ENCODE measurements at places on chromosomes 13 and 19.

DNA sequence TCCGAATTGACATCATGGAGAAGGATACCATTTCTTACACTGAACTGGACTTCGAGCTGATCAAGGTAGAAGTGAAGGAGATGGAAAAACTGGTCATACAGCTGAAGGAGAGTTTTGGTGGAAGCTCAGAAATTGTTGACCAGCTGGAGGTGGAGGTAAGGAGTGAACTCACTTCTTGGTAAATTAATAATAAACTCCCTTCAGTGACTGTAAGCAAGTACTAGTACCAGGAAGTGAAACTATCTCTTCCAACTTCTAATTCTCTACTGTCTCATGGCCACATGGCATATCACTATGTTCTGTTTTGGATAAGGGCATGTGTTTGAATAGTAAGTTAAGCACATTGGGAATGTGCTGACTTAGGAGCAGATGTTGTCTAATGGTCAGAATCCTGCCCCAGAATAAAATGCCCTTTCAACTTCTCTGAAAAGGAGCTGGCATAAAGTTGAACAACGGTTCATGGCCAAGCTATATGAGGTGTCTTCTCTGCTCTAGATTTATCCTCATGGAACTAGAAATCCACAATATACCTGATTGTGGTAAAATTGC, 13.4 kb downstream of the OLFM4 start:
- DNase-seq: no peak

DNA sequence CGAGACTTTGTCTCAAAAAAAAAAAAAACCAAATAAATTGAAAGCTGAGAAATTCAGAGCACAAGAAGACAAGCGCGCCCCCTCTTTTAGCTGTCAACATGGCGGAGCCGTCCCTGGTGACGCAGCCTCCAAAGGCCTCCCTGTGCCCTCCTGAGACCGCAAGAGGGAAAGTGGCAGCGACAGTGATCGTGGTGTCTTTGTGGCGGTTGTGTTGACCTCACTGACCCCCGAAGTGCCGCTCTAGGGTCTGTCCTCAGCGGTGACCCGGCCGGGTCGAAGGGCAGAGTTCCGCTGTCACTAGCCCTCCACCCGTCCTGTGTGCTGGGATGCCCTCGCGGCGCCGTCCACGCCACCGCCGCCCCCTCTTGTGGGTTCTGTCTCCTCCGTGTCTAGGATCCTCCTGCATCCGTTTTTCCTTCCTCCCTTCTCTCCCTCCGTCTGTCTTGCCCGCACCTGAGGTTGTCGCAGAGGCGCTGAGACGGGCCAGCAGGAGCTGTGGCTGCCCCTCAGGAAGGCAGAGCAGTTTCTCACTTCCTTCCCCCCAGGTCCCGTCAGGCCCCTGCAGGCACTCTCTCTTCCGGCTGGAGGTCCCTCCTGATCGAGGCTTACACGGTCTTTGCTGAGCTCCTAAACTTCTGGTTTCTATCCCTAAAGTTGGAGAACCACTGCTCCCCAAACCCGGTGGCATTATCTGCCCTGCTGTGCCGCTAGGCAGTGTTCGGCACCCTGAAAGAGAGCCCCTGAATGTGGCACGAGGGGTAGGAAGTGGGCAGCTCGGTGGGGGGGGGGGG, 7.2 kb downstream of the UHRF1 start:
- peak; percentile 41 for DNase-seq

DNA sequence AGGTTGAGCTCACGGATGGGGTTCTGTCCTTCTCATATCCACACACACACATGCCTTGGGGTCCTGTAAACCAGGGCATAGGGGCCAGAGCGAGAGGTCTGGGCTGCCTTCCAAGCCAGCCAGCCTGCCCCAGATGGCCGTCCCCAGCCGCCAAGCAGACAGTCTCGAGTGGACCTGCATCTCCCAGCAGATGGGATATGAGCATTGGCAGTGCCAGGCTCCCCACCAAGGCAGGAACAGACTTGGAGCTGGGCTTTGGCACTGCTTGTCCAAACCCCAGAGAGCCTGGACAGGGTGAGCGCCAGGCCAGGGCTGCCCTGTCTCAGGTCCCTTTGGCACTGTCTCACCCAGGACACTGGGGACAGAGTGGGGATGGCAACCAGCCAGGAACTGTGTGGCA, 130.4 kb downstream of the DPF1 start:
- no peak for DNase-seq

- DNase-seq: no peak
Observed at GRCh38 chr13:80924596-80924995, 583.7 kb upstream of the SPRY2 start.

GRCh38 chr13:102170305-102170704, 231.5 kb downstream of the FGF14 start:
- no peak for DNase-seq

GRCh38 chr13:30652746-30653386, 35.1 kb downstream of the USPL1 start:
- no peak for DNase-seq

GRCh38 chr13:71877256-71877653, 10.3 kb upstream of the DACH1 start:
- DNase-seq: no peak

GRCh38 chr19:17329366-17330261, 5.0 kb downstream of the ANO8 start:
- no peak for DNase-seq

GRCh38 chr19:52910648-52911047, 12.6 kb downstream of the ZNF888 start:
- no peak for DNase-seq

- DNase-seq: no peak
Observed at GRCh38 chr19:1229924-1230782, 7.7 kb downstream of the CBARP start.

DNA sequence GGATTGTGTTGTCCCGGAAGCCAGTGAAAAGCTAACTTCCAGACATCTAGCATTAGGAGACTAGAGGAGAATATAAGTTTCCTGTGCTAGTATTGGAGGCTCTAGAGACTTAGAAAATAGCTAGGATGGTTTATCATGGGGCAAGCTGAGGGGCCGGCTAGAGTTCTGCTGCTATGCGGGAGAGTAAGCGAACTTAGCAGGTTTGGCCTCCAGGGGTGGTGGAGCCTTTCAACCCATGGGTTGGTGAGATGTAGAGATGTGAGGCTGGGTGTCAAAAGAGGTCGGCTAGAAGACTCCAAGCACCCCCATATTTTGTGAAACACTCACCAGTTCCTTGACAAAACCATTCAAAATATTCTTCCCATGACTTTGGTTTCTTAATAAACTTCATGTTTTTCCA, 4.4 kb downstream of the SULT2A1 start:
- no peak for DNase-seq

GRCh38 chr19:35727053-35727955, 9.5 kb downstream of the KMT2B start:
- no peak for DNase-seq

DNA sequence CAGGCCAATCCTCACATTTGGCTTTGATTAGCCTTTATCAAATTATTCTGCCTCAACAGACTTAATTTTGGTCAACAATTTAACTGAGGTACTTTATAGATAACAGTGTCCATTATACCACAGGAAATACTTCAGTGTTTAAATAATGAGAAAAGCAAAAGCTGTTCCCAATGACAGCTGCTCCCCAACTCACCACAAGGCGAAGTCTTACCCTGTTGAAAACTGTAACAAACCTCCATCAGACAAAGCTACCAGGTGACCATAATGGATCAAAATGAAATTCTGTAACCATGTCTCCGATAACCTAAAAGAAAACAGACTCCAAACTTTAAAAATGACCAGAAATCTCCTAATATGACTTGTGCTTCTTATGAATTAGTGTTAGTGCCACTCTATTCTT, 50.3 kb downstream of the ZNF44 start:
- no peak for DNase-seq

- no peak for DNase-seq
Observed at GRCh38 chr13:71589032-71589431, 278.0 kb downstream of the DACH1 start.

DNA sequence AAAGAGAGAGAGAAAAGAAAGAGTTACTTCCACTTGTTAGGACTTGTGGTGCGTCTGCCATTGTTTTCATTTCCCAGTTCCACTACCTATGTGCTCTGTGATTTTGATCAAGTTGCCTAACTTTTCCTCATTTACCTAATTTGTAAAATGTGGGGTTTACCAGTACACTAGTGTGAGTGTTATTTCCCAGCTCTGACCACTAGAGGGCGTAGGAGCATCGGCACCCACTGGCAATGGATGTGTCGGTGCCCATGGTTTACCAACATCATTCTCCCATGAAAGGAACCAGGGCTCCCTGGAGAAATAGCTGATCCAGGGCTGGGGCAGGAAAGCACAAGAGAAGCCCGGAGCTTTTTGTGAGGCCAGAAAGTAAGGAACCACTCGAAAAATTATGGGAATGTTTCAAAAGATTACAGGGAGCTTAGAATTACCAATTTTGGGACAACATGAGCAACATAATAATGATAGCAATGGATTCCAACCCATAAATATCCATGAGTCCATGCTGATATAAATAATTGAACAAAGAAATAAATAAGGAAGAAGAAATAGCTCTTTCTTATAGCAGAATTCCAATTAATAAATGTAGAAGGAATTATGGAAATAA, 15.1 kb upstream of the CEACAM4 start:
- DNase-seq: peak; percentile 78

GRCh38 chr19:49067554-49067953, 2.9 kb upstream of the NTF4 start:
- no peak for DNase-seq

DNA sequence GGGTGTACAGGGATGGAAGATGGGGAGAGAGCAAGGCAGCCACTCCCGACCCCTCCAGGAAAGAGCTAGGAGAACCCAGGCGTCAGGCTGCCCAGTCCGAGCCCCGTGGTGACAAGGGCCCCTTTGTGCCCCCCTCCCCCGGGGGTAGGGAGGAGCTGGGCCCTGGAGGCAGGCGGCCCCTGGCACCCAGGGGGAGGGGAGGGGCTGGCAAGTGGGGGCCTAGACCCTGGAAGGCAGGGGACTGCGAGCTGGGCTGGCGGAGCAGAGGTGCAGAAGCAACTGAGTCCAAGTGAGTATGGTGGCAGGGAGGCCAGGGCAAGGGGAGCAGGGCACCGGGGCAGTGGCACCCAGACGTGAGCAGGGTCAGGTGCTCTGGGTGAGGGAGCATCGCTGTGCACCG, at the start of gene MAG:
MAG (plus strand) TSS at position 246 of the 400 bp plus-strand sequence. CDS start 3,248 bp downstream, outside the sequence.
- DNase-seq: no peak

GRCh38 chr19:42546831-42547500, 18.7 kb upstream of the CEACAM1 start:
- no peak for DNase-seq

GRCh38 chr13:79496188-79496587, 15.2 kb downstream of the NDFIP2 start:
- DNase-seq: no peak

DNA sequence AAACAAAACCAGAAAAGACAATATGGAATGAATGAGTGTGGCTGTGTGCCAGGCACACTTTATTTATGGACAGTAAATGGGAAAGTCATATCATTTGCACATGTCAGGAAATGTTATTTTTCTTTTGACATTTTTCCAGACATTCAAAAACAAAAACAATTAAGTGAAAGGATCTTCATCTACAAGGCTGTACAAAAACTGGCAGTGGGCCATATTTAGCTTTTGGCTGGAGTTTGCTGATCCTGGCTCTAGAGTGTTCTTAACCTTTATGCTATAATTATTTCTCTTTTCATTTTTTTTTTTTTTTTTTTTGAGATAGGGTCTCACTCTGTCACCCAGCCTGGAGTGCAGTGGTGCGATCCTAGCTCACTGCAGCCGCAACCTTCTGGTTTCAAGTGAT, 6.5 kb upstream of the TNFSF9 start:
- no peak for DNase-seq

DNA sequence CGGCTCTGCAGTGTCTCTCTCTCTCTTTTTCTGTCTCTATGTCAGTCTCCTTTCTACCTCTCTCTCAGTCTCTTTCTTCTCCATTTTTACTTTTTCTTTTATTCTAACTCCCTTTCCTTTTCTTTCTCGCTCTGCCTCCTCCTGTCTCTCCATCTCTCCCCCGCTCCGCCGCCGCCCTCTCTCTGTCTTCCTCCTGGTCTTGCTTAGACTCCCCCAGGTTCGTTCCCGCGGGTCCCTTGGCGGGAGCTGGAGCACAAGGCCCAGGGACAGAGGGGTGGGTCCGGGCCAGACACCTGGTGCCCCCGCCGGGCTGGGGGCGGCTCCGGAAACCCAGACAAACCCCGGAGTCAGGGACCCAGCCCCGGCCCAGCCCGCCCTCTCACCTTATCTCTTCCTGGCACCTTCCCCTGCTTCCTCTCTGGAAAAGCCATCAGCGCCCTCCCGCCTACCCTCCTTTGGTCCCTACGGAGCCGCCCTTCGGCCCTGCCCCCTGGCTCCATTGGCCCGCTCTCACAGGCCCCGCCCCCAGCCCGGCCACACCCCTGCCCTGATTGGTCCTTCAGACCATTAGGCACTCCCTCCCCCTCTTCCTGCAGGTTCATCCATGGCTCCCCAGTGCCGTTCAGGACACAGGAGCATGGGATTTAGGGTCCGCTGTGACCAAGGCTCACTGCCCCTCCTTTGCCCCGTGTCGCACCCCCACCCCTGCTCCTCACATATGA, 15.4 kb upstream of the NOP53 start:
- DNase-seq: peak; percentile 54

DNA sequence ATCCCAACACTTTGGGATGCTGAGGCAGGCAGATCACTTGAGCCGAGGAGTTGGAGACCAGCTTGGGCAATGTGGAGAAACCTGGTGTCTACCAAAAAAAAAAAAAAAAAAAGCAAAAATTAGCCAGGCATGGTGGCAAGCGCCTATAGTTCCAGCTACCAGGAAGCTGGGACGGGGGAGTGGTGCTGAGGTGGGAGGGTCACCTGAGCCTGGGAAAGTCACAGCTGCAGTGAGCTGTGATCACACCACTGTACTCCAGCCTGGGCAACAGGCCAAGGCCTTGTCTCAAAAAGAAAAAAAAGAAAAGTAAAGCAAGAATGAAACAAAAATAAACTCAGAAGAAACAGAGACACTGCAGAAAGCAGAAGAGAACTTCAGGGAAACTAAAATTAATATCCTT, 31.6 kb downstream of the MTRF1 start:
- no peak for DNase-seq

DNA sequence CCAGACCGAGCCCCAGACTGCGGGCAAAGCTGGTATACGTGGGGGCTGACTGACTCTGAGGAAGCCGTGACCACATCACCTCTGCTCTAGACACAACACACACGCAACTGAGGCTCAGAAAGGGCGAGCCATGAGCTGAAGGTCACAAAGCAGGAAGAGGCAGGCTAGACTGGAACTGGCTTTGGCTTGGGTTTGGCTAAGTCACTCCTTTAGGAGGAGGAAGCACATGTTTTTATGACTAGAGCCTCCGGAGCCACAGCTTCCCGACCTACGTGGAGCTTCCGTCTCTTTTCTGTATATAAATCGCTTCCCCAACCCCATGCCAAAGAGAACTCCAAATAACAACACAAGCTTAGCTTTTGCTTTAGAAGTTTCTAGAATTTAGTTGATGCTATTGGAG, 48.0 kb downstream of the RFX2 start:
- DNase-seq: peak; percentile 23

DNA sequence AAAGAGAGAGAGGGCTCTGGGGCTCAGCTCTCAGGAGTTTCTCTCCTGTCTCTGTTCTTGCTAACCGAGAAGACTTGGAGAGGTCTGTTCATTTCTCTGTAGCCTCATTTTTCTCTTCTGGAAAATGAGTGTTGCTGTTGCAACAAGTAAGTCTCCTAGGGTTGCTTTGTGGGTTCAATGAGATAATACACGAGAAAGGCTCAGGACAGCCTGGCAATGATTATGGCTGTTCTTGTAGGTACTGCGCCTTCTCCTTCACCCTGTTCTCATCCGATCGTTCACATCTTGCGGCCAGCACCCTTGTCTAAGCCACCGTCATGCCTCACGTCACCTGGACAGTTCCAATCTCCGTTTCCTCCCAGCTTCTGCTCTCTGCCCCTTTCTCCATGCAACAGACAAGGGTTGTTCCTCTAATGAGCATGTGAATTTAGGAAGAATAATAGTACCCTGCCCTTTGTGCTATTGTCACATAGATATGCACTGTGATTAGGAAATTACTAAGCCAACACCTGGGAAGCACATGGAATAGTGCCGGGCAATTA, 4.2 kb downstream of the C5AR1 start:
- DNase-seq: no peak

Measured in activated CD4-positive, alpha-beta T cell treated with anti-CD3 and anti-CD28 coated beads, Interleukin-2, amount 10 ng/mL, durations not matched to agents 7 days and 5 days (primary cell).